ENCODE measurements at places on chromosomes 12 and 14. TPM values are rescaled to one million over a fixed set of nuclear protein-coding genes. Genes with fewer than 3 reads are reported as not detected.

PTGR2 gene
- total RNA-seq = 10.1 TPM

IKZF4 gene
- total RNA-seq = 3.0 TPM

RD3L gene
- not detected for total RNA-seq

HOXC4 gene
- total RNA-seq = 3.5 TPM

PAX9 gene
- 2.8 TPM for total RNA-seq

NRIP2 gene
- not detected for total RNA-seq

BHLHE41 gene
- 1.2 TPM for total RNA-seq

NAV3 gene
- 13.7 TPM for total RNA-seq

ASCL1 gene
- not detected for total RNA-seq

GZMB gene
- not detected for total RNA-seq

PRMT5 gene
- total RNA-seq = 116 TPM

GALNT16 gene
- total RNA-seq = 3.7 TPM

IL26 gene
- not detected for total RNA-seq

DPPA3 gene
- total RNA-seq = not detected

ABCC9 gene
- not detected for total RNA-seq

KLRC4 gene
- not detected for total RNA-seq

TMEM117 gene
- total RNA-seq = 2.0 TPM

ZNF605 gene
- total RNA-seq = 4.3 TPM

TRIM9 gene
- total RNA-seq = 8.7 TPM

KCNA1 gene
- total RNA-seq = not detected

SOX5 gene
- not detected for total RNA-seq

RNASE11 gene
- total RNA-seq = not detected

PLCZ1 gene
- total RNA-seq = not detected

SERPINA6 gene
- 0.80 TPM for total RNA-seq

TSHR gene
- total RNA-seq = not detected

TAS2R14 gene
- 0.77 TPM for total RNA-seq

SLC15A4 gene
- total RNA-seq = 19.3 TPM

HOXC5 gene
- total RNA-seq = 0.53 TPM

All from A549 treated with ZK216348 at 1 μM for 4 hours (cell line).